ENCODE measurements at places on chromosomes 2 and 18. TPM values are rescaled to one million over a fixed set of nuclear protein-coding genes. Genes with fewer than 3 reads are reported as not detected.

The PPP1R1C gene
- total RNA-seq, result 1.6 TPM

The CD207 gene
- total RNA-seq, result not detected

The IL1F10 gene
- total RNA-seq, result not detected

The ERFE gene
- 0.96 TPM for total RNA-seq

The CPLX4 gene
- not detected for total RNA-seq

The ASPRV1 gene
- total RNA-seq, result 3.4 TPM

The LDLRAD4 gene
- 112 TPM for total RNA-seq

The ZAP70 gene
- 4.3 TPM for total RNA-seq

The HOXD4 gene
- 7.7 TPM for total RNA-seq

The NMS gene
- total RNA-seq, result not detected

The FOXD4L1 gene
- total RNA-seq, result 0.27 TPM

The SLC39A6 gene
- 39.4 TPM for total RNA-seq

Measured in aorta (tissue), 5 donors.